ENCODE measurements at places on chromosomes 13 and 19. TPM values are rescaled to one million over a fixed set of nuclear protein-coding genes. Genes with fewer than 3 reads are reported as not detected.

PEAK3 gene
- not detected for total RNA-seq

GPATCH1 gene
- 6.9 TPM for total RNA-seq

GPI gene
- total RNA-seq: 263 TPM

GFY gene
- not detected for total RNA-seq

DKKL1 gene
- 4.2 TPM for total RNA-seq

ATXN8OS gene
- total RNA-seq: not detected

GRCh38 chr13:32267836-32268439 lies 47.2 kb downstream of the ZAR1L start:
- peak; percentile 65 for DNase-seq

DNA sequence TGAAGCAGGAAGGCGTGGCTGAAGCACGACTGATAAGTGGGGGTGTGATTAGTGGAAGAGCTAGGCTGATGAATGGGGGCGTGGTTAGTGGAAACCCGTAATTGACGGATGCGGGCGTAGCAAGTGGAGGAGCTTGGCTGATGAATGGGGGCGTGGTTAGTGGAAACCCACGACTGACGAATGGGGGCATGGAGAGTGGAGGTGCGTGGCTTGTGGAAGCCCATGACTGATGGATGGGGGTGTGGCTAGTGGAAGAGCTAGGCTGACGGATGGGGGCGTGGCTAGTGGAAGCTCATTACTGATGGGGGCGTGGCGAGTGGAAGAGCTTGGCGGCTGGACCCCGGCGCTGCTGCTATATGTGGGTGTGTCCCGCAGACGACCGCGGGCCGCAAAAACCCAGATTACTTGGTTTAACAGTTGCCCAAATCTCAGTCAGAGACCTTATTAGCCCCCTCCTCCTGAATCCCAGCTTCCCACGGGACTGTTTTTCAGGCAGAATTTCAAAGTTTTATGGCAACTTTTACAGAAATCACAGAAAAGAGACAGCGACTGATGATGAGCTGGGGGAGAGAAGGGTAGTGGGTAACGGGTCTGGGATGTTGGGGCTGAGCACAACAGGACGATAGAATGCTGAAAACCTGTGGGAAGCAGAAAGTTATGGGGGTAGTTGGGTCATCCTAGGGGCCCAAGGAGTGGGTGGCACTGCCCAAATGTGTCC lies 9.0 kb upstream of the MEIS3 start:
- peak; percentile 96 for DNase-seq

- no peak for DNase-seq
Measured at GRCh38 chr13:39521701-39522100, 81.3 kb downstream of the LHFPL6 start.

- DNase-seq: no peak
Measured at GRCh38 chr13:112964971-112965492, 4.0 kb upstream of the MCF2L start.

DNA sequence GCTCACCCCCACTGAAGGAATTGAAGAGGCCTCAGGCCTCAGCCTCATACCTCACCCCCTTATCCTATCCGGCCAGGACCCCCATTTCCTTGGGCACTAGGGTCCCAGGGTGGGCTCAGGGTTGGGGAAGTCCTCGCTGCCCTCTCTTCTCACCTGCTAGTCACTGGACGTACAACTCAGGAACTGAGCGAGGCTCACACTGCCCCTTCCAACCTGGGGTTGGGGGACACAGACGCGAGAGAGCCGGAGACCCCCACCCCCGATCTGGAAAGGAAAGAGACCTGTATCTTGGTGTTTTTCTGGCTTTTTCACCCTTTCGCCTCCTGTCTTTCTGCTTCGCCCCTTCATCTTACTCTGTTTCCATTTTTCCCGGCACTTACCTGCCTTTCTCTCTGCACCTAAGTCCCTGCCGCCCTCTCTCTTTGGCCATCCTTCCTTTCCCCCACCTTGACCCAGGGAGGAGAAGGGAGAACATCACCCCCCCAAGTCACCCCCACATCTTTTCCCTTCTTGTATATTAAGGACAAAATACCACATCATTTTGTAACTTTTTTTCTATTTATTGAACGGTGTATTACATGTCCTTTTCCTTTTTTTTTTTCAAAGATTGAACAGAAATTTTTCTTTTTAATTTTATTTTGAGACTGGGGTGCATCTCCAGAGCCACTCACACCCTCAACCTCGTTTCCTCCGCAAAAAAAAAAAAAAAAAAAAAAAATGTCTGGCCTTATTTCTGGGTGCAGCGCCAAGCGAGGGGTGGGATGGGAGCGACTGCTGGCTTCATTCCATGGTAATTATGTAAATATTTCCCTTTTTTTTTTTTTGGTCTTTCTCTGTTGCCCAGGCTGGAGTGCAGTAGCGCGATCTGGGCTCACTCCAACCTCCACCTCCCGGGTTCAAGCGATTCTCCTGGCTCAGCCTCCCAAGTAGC lies 36.6 kb downstream of the ZSWIM4 start:
- no peak for DNase-seq

DNA sequence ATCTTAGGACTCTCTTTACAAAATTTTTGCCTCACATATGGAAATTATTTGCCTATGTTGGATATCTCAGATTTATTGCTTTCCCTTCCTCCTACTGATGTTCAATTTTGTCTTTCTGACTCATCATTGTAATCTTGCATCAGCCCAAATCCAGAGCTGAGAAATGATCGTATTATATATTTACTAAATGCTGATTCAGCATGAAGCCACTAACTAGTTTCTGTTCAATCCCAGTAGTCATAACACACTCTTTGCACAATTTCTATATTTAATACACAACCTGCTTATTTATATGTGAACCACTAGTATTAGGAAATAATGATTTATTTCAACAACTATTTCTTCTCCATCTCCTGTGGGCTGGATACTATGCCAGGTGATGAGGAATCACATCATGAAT lies 161.1 kb upstream of the PCDH17 start:
- DNase-seq: no peak

GRCh38 chr13:30157616-30157993 lies 149.7 kb downstream of the KATNAL1 start:
- no peak for DNase-seq

DNA sequence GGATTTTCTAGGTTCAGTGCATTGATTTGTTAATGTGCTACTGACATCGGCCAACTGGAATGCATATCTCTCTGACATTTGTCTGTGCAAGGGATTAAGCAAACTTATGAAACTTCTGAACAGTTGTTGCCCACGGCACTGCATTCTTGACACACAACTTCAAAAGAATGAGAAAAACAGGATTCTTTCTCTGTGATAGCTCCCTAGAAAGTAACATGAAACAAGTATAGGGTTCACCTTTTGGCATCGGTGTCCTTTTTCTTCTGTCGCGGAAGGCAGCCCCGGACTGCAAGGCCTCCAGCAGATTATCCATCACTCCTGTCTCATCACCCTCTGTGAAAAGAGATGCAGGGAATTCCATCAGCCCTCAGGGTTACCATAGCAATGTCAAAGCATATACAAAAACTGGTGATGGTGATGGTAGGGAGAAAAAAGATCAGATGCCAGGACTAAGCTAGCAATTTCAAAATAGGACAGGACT lies 389.2 kb downstream of the DIAPH3 start:
- DNase-seq: peak; percentile 48

- DNase-seq: no peak
Measured at GRCh38 chr13:40781717-40782116, 7.7 kb upstream of the SLC25A15 start.

DNA sequence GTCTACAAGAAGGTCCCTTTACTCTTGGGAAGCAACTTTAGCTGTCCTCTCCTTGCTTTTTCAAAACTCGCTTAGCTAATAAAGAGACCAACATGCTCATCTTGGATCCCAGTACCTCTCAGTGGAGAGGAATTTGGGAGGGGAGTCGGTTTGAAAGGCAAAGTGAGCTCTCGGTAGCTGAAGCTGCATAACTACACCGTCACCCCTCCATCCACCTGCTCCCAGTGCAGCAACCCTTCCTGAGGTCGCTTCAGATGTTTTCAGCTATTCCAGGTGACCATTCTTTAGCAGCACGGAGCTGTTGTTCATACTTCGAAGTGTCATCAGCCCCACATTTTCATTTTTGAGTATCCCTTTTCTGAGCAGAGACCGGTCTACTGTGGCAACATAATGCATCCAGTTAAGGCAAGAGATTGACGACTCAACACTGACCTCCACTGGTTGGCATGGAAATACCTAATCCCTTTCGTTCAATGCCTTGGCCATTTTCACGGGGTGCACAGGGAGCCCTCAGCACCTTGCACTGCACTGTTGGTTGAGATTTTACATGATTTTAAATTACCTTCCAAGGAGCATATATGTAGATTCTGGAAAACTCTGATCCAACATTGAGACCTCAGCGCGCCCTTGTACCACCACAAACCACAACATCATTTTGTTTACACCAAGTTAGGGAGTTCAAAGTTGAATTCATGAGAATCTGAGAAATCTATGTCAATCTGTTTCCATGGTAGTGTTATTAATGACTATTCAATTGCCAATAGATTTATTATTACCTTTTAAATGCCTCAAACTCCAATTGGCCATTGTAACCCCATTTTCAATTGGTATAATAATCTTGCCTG lies 42.2 kb downstream of the DLEU7 start:
- peak; percentile 71 for DNase-seq

DNA sequence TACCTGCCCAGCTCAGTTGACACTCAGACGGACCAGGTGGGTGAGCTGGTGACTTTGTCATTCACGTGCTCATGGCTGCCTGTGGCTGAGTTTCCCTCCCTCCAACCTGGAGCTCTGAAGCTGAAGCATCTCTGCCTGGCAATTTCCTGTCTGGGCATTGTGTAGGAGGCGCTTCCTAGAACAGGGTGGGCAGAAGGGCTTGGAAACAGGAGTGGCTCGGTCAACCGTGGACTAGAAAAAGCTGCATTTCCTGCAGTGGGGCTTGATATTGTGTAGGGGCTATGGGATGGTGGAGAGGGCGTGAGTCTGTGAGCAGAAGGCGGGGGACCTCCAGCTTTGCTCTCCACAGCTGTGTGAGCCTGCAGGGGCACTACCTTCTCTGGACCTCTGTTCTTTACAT lies 278.3 kb downstream of the TEX29 start:
- no peak for DNase-seq

DNA sequence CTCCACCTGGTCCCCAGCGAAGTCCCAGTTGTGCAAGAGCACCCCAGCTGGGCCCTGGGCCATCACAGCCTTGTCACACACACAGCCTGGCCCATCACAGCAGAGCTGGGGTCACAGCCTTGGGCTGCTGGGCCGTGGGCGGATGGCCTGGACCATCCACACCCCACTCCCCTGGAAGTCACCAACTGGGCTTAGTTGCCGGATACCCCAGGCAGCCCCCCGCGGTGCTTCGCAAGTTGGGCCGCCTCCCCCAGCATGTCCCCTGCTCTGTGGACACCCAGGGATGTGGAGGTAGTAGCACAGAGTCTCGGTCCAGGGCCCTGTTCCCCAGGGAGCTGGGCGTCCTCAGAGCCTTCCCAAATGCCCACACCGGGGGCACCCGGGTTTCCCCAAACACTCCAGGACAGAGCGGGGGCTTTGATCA lies 4.5 kb upstream of the ZNF554 start:
- no peak for DNase-seq

Measured in PC-3 (cell line).